ENCODE measurements at places on chromosomes 7 and 10.

DNA sequence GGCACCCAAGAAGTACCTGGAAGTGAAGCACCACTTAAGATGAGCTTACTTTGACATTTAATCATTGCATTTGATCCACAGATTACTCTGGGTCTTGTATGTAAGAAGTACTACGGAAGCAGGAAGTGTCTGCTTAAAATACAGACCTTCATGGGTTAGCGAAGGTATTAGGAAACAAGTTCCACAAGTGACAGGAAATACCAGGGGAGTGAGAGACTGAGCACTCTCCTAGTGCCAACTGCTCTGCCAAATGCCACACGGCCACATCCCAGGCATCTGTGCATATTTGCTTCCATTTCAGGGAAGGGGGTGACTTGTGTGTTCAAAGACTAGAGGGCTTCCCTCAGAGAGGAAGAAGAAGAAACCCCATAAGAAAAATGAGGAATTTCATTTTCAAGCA is 57.2 kb upstream of the ANK3 start:
- DNase-seq = no peak

- DNase-seq = no peak
Measured at GRCh38 chr10:43867667-43868565, 219.2 kb upstream of the ZNF32 start.

DNA sequence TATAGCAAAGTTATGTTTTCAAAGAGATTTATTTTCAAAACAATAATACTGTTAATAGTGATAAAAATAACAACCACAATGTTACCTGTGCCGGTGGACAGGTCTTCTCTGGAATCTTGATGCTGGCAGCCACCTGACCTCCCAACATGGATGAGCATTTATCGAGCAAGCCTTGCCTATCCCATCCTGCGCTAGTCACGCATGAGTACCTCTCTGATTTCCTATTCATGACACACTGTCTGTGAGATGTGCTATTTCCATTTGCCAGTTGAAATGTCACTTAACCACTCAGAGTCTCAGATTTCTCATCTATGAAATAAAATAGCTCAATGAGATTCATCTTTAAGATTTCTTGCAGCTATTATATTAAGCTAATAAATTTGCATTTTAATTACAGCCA is 341.2 kb upstream of the VWC2 start:
- no peak for DNase-seq

DNA sequence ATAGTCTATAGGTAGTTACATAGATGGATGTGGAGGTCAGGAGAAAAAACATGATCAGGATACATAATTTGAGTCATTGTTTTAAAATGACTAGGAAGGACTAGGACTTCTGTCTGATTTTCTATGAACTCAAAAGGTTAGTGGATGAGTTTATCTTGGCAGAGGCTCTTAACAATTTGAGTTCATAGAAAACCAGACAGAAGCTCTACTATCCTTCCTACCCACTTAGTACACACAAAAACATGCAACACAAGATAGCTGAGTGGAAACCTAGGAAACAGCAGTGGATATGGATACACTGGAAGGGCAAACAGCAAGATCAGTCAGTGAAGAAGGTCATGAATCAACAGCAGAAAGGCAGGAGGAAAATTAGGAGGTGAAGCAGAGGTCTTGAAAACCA is 84.6 kb downstream of the VPS50 start:
- no peak for DNase-seq

- DNase-seq = no peak
Measured at GRCh38 chr10:20890009-20890408, 7.1 kb downstream of the NEBL start.
